ENCODE measurements at places on chromosomes 2 and 18.

GRCh38 chr18:62170857-62171256 is 16.0 kb downstream of the PIGN start:
- no peak for DNase-seq

DNA sequence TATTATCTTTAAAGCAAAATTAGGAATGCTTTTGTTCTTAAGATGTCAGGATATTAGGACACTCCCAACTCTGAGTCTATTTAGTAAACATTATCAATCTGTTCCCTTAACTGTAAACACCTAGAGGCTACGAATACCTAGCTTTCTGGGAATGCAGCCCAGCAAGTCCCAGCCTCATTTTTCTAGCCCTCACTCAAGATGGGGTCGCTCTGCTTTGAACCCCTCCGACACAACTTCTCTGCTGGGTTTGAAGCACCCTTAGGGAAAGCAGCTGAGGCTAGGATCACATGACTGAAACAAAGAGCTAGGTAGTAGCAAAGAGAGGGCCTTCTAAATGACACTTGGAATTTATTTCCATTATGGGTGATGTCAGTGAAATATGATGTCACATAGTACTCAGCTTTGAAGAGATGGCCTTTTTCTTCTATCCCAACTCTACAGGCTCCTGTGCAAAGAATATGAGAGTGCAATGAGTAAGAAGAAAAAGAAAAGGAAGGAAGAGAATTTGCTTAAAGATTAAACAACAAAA is 114.7 kb downstream of the CSRNP3 start:
- no peak for DNase-seq

DNA sequence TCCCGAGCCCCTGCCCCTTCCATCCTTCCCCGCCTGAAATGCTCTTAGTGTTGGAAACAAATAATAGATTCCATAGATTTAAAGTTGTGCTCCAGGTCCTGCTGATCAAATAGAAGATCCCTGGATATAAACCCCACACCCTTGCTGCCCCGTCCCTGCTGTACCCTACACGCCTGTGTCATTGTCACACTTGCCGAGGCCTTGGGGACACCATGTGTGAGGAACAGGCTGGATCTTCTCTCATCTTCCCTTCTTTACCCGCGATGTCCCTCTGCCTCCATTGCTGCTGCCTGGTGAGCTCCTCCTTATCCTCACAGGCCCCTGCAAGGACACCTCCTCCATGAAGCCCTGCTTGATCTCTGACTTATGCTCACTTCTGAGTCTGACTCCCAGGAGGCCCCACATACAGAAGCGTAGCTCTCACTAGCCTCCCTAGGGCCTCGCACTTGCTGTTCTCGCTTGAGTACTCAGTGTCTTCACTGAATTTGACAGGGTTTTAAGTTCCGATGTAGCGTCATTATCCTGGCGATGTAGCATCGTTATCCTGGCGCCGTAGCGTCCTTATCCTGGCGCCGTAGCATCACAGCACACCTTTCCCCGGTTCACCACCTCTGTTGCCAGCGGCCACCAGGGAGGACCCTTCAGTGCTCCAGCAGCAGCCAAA is 221.9 kb downstream of the NDUFA10 start:
- no peak for DNase-seq

DNA sequence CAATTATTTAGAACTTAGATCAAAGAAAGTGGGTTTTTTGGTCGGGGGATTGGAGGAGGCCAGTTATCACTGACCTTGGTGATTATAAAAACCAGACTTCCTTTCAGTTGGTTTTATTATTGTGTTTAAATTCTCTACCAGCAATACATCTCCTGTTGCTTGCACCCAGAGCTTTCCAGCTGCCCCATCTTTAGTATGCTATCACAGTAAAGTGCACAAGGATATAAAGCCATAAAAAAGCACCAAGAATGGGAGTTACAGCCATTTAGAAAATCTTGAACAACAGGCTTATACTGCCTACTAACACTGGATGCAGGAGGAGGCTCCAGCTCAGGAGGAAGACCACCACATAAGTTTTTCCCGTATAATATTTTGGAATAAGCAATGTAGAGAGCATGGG is 148.7 kb upstream of the OSR1 start:
- no peak for DNase-seq

GRCh38 chr2:9139491-9140443 is 66.8 kb upstream of the ASAP2 start:
- peak; percentile 34 for DNase-seq

DNA sequence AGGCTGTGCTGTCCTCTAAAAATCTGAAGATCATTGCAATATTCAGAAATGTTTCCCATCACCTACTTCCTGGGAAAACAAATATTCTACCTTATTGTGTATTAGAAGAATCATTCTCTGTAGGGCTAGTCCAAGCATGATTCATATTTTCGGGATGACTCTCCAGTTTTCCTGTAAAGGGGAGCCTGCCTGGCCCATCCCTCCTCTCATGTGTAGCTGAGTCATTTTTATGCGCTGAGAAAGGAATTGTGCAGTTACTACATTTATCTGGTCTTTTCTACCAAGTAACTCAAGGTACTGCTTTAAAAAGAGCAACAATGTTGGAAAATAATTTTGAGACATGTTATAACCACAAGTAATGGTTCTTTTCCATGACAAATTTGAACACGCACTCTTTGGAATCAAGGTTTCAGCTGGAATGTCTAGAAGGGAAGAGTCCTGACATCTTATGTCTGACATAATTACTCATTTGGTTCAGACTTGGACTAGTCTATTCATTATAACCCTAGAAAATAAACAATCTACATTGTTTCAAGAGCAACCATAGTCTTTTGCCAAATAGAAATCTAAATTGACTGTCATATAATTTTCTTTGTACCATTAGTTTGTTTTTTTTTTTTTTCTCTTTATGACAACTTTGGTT is 6.6 kb downstream of the DSG3 start:
- no peak for DNase-seq

- DNase-seq, result no peak
Observed at GRCh38 chr2:66438891-66439811, 4.2 kb downstream of the MEIS1 start.

- no peak for DNase-seq
Observed at GRCh38 chr2:217218269-217219163, 358.7 kb upstream of the TNP1 start.

All from CD4-positive, alpha-beta T cell treated with Interleukin-4 for 4 hours (primary cell).